ENCODE measurements at places on chromosomes 7 and 10.

DNA sequence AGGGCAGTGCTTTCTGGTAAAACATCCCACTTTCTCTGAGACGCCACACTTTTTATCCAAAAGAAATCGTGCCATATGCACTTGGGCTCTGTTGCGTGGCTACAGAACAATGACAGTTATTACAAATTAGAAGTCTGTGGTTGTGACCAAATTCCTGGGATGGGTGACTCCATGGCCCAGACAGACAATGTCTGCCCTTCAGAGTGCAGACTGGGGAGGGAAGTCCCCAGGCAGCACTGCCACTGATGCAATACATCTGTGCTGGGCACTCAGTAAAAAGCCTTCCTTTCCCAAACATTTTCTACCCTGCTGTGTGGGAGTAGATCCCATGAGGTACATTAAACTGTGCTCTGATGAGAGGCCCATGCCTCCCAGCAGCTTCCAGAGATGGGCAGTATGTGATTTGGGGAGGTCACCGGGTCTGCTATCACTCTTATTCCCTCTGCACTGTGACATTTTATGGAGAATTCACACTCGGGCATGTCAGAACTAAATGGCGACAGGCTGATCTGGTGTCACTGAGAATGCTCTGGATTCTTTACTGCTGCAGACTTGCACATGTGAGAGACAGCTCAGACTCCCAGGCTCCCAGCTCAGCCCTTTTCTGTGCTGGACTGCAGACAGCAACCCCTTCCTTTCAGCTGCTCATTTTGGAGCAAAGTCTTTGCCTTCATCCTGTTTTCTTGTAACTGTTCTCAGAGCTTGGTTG is 243.5 kb upstream of the ZNF32 start:
- peak; percentile 79 for DNase-seq

DNA sequence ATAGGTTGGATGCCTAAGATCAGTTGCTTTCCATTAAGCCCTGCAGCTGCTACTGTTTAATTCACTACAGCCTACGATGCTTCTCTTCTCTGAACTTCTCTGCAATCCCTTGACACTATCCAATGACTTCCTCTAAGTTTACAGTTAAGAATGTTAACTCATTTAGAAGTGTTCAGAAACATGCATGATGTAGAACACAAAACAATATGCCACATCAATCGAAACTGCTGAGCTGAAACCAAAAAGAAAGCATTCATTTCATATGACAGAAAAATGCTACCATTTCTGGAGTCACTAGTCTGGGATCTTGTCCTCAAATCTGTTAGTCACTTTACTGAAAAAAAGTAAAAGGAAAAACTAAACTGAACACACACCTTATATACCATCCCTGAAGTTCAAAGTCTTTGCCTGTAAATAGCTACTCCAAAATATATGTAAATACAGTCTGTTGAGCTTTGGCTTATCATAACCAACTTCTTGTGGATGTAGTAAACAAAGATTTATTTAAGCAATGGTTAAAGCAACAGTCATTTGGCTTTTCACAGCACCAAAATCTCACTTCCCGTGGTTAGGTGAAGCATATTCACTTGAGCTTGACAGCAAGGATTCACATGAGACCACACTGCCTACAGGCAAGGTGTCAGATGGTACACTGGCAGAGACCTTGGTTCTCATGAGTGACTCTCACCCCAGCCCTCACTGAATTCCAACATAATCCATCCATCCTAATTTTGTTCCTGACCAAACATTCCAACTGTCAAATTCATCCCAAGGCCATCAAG is 187.0 kb downstream of the PPP1R17 start:
- no peak for DNase-seq

GRCh38 chr7:72032934-72033333 is 379.2 kb downstream of the CALN1 start:
- DNase-seq: peak; percentile 53

- no peak for DNase-seq
These were observed 124.5 kb downstream of the TRRAP start for GRCh38 chr7:99002827-99003212.

- DNase-seq: no peak
These were observed 56.0 kb downstream of the TNRC18 start for GRCh38 chr7:5367661-5368060.

GRCh38 chr10:72736828-72737220 is 44.9 kb downstream of the MCU start:
- DNase-seq: peak; percentile 42

GRCh38 chr7:74627661-74628411 is 29.7 kb upstream of the GTF2I start:
- DNase-seq: peak; percentile 54

All from fibroblast of upper back skin (primary cell).